ENCODE measurements at places on chromosomes 16 and 17.

GRCh38 chr16:21702276-21702675, 38.5 kb downstream of the OTOA start:
- DNase-seq, result no peak

GRCh38 chr17:489758-490329, 137.2 kb upstream of the RPH3AL start:
- peak; percentile 50 for DNase-seq

GRCh38 chr17:62663304-62663703, 35.8 kb downstream of the MRC2 start:
- no peak for DNase-seq

DNA sequence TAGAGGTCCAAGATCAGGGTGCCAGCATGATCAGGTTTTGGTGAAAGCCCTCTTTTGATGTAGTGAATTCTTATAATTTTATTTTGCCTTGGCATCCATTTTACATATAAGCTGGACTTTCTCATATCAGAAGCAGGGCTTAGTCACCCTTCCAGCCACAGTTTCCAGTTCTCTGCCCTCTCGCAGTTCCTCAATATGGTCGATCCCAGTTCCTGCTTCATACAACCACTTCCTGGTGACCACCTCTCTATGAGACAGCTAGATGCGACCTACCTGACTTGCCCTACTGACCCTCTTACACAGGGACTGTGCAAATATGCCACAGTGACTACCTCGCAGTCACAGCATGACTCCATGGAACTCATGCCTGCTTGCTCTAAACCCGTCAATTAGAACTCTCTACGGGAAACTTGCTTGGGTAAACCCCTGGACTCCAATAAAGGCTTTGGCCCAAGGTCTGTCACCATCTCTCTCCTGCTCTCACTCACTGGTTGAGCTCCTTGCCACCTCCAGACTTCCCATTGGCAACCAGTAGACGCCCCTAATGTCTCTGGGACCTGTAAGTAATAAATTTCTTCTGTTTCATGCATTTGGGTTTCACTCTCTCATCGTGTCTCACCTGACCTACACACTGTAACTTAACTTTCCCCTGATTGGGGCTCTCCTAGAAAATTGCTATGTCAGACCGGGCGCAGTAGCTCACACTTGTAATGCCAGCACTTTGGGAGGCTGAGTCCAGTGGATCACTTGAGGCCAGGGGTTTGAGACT, 21.4 kb downstream of the CD300LG start:
- DNase-seq, result no peak

- DNase-seq, result no peak
Measured at GRCh38 chr17:40345994-40346764, 18.4 kb downstream of the GJD3 start.

DNA sequence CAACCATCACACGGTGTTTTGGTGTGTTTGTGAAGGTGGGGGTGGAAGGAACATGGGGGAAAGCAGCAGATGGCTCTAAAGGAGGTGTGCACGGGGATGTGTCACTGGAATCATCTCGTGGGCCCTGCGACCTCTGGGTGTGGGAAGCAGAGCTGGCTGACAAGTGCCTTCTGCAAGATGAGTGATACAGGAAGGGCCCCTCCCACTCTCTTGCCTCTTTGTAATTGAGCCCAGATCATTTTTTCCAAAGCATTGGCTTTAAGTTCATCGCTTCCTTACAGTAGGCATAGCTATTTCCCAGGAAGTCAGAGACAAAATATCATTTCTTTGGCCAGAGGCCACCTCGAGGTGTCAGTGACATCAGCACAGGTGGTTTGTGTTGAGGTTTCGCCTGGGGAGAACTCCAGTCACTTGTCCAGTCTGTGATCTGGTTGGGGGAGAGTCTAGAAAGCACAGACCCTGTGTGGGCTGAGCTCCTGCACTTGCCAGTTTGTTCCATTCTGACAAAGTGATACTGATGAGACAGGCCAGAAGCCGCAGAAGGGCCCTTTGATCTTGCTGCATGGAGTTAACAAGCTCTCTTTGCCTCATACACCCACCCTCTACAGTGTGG, 20.6 kb upstream of the SNTB2 start:
- DNase-seq, result peak; percentile 65

DNA sequence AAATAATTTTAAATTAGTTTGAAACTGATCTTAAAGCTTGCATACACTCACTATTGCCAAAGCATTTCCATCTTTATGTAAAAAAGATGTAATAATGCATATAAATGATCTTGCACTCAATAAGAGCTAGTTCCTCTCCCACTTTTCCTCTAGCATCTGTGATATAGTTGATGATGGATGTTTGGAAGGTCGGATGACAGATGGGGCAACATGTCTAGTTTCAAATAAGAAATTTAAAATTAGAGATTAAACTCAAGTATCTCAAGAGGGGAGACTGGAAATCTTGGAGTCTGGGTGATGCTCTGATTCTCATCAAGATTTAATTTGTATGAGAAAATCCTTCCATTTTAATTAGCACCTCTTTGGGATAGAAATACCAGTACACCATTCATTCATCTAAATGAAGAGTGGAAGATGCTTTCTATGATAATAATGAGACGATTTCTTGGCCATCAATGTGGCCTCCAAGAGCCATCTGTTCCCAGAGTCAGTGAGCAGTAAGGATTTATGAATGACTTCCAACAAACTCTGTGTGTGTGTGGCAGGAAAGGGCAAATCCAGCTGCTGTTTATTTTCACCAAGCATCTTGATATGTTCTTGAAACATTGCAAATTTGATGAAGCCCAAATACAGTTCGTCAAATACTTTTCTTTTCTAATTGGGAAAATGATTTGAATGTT, 616.3 kb upstream of the CDH8 start:
- no peak for DNase-seq

Data from right cardiac atrium (tissue), 5 donors.